ENCODE measurements at places on chromosomes 4 and X.
A peak's percentile ranks its signal among the peaks of the same experiment; 100 is the strongest.

DNA sequence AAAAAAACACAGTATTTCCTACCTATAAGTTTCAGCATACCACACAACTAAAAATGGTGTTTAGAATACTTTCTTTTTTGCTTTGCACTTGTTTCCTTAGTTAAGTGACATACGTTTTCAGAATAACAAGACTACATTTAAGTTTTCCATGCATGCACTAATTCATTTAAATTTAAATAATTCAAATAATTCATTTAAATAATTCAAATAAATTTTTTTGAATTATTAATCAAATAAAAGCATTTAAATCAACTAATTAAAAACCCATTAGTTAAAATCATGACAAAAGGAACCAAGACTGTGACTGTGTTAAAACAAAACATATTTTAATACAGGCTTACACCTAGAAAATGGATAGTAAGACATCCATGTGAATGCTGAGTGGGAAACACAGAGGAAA, 12.8 kb downstream of the ANXA5 start:
- no peak for DNase-seq

- no peak for DNase-seq
These were observed 9.7 kb downstream of the OCIAD2 start for GRCh38 chr4:48896845-48897244.

DNA sequence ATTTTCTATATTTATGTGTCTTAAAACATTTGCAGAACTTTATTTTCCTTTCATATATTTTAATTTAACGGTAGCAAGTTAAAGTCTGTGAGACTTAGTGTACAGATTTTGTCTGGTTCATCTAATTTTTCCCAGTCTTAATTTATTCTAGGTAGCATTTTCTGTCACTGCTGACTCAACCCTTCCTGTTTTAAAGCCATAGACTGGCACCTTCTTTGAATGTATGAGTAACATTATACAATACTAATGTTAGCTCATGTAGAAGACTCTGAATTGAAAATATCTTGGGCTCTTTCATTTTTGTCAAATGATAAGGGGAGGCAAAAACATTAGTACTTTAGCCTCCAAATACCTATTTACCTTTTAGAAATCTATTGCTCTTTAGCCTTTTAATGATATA, 43.6 kb downstream of the BLTP1 start:
- DNase-seq: no peak

DNA sequence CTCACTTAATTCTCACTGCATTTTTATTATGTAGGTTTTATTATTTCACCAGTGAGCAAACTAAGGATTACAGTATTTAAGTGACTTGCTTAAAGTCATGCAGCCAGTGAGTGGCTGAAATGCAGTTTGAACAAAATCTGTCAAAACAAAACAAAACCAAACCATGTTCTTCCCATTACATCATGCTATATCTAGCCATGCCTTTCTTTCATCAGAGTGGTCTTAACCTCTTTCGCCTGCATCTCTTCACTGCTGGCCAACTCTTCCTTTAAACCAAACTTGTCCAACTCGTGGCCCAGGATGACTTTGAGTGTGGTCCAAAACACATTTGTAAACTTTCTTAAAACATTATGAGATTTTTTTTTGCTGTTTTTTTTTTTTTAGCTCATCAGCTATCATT, 223.2 kb downstream of the PCDH7 start:
- DNase-seq: no peak

DNA sequence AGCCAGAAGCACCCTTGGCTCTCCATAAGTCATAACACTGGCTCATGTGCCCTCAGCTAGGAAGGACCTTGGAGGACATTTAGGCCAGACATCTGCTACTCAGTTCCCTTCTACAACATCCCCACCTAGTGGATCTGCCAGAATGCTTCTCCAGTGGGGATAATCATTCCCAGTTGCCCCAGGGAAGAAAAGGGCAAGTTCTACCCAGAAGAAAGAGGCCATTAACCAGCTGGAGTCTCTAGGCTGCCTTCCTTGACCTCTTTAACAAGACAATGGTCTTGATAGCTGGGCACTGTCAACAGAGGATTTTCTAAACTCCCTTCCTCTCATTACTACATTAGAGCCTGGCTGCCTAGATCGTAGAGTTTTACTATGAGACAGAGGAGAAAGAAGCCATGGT, 42.0 kb downstream of the LGI2 start:
- DNase-seq: peak; percentile 76

GRCh38 chrX:133330956-133331355, 84.3 kb downstream of the GPC4 start:
- DNase-seq: no peak

DNA sequence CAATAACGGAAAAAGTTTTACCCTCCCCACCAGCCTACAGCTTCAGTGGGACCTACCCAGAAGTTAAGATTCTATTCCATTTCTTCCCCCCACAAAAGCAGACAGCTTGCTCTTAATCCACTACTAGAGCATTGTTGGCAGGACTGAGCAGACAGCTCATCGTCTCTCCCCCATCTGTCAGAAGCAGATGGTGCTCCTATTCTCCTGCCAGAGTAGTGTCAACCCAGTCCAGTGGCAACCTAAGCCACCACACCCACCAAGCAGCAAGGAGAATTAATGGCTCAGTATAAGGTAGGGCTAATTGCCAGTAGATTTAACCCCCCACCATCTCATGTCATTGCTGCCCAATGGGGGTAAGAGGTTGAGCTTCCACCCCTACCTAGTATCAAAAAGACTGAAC, 62.0 kb downstream of the AWAT2 start:
- no peak for DNase-seq
